Uterus (tissue), 4 donors: ENCODE measurements at places on chromosomes 16 and 17. TPM values are rescaled to one million over a fixed set of nuclear protein-coding genes. Genes with fewer than 3 reads are reported as not detected.

DNA sequence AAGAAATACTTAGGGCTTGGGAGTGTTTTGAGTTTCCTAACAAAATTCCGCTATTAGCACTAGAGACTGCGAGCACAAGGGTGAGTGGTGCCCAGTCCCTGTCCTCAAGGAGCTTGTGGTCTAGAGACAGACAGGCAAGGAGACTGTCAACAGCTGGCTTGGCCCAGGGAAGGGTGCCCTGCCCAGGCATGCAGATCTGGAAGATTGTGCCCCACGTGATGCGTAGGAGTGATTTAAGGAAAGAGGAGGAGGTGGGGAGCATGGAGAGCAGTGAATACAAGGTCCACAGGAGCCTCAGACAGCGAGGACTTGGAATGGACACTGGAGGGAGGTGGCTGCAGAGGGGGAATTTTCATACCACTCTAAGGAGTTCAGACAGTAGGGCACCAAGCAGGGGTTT lies 25.0 kb downstream of the SCPEP1 start:
- no peaks in the 10 kb centered on the region for H3K4me1 ChIP-seq
- no peak for DNase-seq
- no peak overlapping the region for H3K4me3 ChIP-seq

Gene MYADML2
- not detected for total RNA-seq

GRCh38 chr16:51747329-51747728 lies 596.3 kb upstream of the SALL1 start:
- H3K36me3 ChIP-seq: no peaks in the 10 kb centered on the region
- H3K27me3 ChIP-seq: no peaks in the 10 kb centered on the region
- DNase-seq: no peak
- H3K4me3 ChIP-seq: no peak overlapping the region
- no peak overlapping the region for H3K27ac ChIP-seq

GRCh38 chr17:75181608-75182318 lies 996 bp downstream of the SUMO2 start:
- peak overlapping the region; percentile 94 for H3K4me3 ChIP-seq
- H3K27me3 ChIP-seq: no peaks in the 10 kb centered on the region
- H3K36me3 ChIP-seq: no peaks in the 10 kb centered on the region
- no peak for DNase-seq
- H3K27ac ChIP-seq: peak overlapping the region; percentile 100

GRCh38 chr16:2487903-2488531 lies 13.1 kb downstream of the TBC1D24 start:
- no peak overlapping the region for H3K27ac ChIP-seq
- no peaks in the 10 kb centered on the region for H3K36me3 ChIP-seq
- H3K4me3 ChIP-seq: no peak overlapping the region

- peaks cover 23% of the 10 kb centered on the region for H3K4me1 ChIP-seq
- H3K27ac ChIP-seq: peak overlapping the region; percentile 98
- peak overlapping the region; percentile 57 for H3K4me3 ChIP-seq
- no peaks in the 10 kb centered on the region for H3K36me3 ChIP-seq
- no peaks in the 10 kb centered on the region for H3K27me3 ChIP-seq
These were observed 3.0 kb upstream of the CHD3 start for GRCh38 chr17:7885367-7886226.

Gene PPP1R27
- total RNA-seq: 1.6 TPM

Gene SP2
- total RNA-seq: 0.88 TPM

Gene ARL2BP
- total RNA-seq: 62.3 TPM

DNA sequence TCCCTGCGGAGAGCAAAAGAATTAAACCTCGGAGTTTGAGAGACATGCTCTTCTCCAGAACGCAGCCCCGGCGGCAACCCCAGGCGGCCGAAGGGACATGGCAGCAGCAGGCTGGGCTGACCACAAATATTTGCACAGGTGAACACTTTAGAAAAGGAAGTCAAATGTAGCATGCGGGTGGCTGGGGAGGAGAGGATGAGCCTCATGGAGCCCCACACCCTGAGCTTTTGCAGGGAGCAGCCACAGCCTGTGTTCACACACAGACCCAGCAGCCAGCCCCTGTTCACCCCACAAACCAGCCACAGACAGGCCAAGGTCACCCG lies 17.8 kb downstream of the HS3ST6 start:
- no peaks in the 10 kb centered on the region for H3K4me1 ChIP-seq
- no peak overlapping the region for H3K4me3 ChIP-seq
- no peak overlapping the region for H3K27ac ChIP-seq
- H3K36me3 ChIP-seq: no peaks in the 10 kb centered on the region
- H3K27me3 ChIP-seq: no peaks in the 10 kb centered on the region
- no peak for DNase-seq

GRCh38 chr16:19833581-19833980 lies 51.1 kb downstream of the GPRC5B start:
- no peak overlapping the region for H3K4me3 ChIP-seq
- no peaks in the 10 kb centered on the region for H3K36me3 ChIP-seq
- H3K4me1 ChIP-seq: no peaks in the 10 kb centered on the region
- DNase-seq: no peak
- H3K27me3 ChIP-seq: no peaks in the 10 kb centered on the region

- no peaks in the 10 kb centered on the region for H3K27me3 ChIP-seq
- H3K4me3 ChIP-seq: no peak overlapping the region
- no peaks in the 10 kb centered on the region for H3K4me1 ChIP-seq
- no peak for DNase-seq
- no peak overlapping the region for H3K27ac ChIP-seq
- no peaks in the 10 kb centered on the region for H3K36me3 ChIP-seq
These were observed 22.1 kb downstream of the MPRIP start for GRCh38 chr17:17064322-17064721.

GRCh38 chr16:80627108-80627507 lies 86.3 kb downstream of the DYNLRB2 start:
- no peaks in the 10 kb centered on the region for H3K27me3 ChIP-seq
- no peak for DNase-seq
- H3K4me1 ChIP-seq: no peaks in the 10 kb centered on the region
- no peaks in the 10 kb centered on the region for H3K36me3 ChIP-seq
- no peak overlapping the region for H3K4me3 ChIP-seq

Gene ETV4
- total RNA-seq: 2.1 TPM

DNA sequence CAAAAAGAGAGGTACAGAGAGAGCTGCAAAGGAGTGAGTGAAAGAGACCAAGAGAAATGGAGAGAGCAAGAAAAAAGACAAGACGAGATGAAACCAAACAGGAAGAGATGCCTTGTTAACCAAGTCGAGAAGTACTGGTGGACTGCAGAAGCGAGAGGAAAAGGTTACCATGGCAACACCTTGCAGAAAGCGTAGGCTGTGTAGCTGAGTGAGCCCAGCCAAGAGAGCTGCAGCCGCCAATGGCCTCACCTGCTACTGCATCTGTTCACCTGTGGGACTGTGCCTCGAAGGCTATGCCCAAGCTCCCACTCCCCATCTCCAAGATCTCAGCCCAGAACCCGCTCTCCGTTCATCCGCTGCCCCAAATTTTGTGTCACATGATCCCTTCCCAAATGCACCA lies 161.3 kb downstream of the SLC39A11 start:
- DNase-seq: no peak
- no peaks in the 10 kb centered on the region for H3K27me3 ChIP-seq
- no peak overlapping the region for H3K27ac ChIP-seq
- no peaks in the 10 kb centered on the region for H3K36me3 ChIP-seq
- H3K4me1 ChIP-seq: no peaks in the 10 kb centered on the region
- no peak overlapping the region for H3K4me3 ChIP-seq

Gene KCNH4
- 0.55 TPM for total RNA-seq

Gene ALOX15B
- total RNA-seq: 1.5 TPM

DNA sequence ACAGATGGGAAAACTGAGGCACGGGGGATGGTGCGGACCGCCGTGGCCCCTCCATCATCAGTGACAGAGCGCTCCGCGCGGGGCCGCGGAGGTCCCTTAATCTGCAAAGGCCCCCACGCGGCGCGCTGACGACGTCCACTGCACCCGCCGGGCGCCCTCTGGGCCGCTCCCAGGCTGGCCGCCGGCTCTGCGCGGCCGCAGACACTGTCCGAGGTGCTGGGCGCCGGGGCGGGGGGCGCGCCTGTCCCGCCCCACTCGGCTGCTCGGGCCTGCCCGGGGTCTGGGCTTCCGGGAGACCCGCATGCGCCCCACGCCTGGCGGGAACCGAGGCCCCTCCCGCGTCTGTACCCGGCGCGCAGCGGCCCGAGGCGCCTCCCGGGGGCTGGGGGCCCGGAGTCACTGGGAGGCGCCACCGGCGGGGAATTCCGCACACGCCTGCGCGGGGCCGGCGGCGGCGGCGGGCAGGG lies 550 bp upstream of the RNF213 start:
- H3K4me1 ChIP-seq: no peaks in the 10 kb centered on the region
- H3K36me3 ChIP-seq: no peaks in the 10 kb centered on the region
- peak; percentile 76 for DNase-seq
- no peaks in the 10 kb centered on the region for H3K27me3 ChIP-seq

DNA sequence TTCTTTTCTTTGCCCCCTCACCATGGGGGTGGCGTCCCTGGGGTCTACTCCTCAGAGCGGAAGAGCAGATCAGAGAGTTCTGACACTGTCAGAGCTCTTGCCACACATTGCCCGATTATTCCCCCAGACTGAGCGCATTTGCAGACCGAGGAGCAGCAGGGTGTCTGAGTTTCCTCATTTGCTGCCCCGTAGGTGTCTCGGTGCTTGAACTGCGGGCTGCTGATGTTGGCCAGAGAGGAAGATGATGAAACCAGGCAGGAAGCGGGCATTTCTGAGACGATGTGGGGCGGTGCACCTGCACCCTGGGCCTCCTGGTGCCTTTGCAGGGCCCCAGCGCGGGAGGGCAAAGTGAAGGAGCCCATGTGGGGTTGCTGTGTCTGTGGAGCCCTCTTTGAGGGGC lies 55.2 kb downstream of the ARSG start:
- no peaks in the 10 kb centered on the region for H3K36me3 ChIP-seq
- no peaks in the 10 kb centered on the region for H3K4me1 ChIP-seq
- H3K27me3 ChIP-seq: no peaks in the 10 kb centered on the region
- no peak for DNase-seq
- no peak overlapping the region for H3K27ac ChIP-seq

Gene MFAP4
- total RNA-seq: 89.9 TPM

DNA sequence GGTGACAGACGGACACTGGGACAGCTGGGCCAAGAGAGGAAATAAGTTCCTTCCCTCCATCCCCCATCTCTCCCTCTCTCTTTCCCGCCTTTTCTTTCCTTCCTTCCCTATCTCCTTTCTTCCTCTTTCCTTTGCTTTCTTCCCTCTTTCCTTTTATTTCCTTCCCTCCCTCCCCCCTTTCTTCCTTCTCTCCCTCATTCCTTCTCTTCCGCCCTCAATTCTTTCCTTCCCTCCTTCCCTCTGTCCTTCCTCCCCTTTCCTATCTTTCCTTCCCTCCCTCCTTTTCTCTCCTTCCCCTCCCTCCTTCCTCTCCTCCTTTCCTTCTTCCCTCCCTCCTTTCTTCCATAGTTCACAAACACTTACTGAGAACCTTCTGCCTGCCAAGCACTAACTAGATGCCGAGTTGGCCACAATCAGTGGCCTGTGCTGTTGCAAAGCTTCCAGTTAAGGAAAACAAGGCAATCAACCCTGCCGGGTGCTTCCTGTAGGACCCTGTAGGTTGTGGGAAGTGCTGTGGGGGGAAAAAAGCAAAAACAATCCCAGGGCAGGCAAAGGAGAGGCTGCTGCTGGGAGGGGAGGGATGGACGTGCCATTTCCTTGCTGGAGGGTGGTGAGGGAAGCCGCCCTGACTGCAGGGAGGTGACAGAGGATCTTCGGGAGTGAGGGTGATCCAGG lies 31.7 kb downstream of the ABCC6 start:
- no peak overlapping the region for H3K4me3 ChIP-seq
- no peak for DNase-seq
- H3K27ac ChIP-seq: no peak overlapping the region
- no peaks in the 10 kb centered on the region for H3K27me3 ChIP-seq
- H3K36me3 ChIP-seq: no peaks in the 10 kb centered on the region
- no peaks in the 10 kb centered on the region for H3K4me1 ChIP-seq

DNA sequence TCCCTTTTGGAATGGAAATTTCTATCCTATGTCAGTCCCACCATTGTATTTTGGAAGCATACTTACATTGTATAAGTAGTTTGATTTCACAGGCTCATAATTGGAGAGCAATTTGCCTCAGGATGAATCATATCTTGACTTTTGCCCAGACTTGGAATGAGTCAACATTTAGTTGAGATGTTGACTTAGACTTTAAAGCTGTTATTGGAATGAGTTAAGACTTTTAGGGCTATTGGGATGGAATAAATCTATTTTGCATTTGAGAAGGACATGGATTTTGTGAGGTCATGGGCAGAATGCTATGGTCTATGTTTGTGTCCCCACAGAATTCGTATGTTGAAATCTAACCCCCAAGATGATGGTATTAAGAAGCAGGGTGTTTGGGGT lies 12.2 kb upstream of the ZNF594 start:
- no peak overlapping the region for H3K4me3 ChIP-seq
- no peaks in the 10 kb centered on the region for H3K4me1 ChIP-seq
- no peak for DNase-seq
- H3K27ac ChIP-seq: no peak overlapping the region
- no peaks in the 10 kb centered on the region for H3K36me3 ChIP-seq
- no peaks in the 10 kb centered on the region for H3K27me3 ChIP-seq

Gene ADAM11
- total RNA-seq: 1.2 TPM

Gene PAGR1
- total RNA-seq: 37.3 TPM

Gene HSF5
- not detected for total RNA-seq

GRCh38 chr16:52573365-52574299 lies 26.7 kb upstream of the TOX3 start:
- H3K36me3 ChIP-seq: no peaks in the 10 kb centered on the region
- H3K4me3 ChIP-seq: no peak overlapping the region
- H3K4me1 ChIP-seq: no peaks in the 10 kb centered on the region
- no peak overlapping the region for H3K27ac ChIP-seq

Gene CHD9NB
- not detected for total RNA-seq

DNA sequence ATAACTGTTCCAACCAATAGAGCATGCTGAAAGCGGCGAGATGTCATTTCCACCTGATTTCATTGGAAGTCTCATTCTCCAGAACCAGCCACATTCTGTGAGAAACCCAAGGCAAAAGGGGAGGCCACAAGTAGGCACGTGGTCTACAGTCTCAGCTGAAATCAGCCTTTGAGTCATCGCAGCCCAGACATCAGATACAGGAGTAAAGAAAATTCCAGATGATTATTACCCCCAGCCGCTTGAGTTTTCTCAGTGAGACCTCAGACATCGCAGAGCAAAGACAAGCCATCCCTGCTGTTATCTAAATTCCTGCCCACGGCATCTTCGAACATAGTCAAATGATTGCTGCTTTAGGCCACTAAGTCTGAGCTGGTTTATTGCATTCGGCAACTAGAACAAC lies 23.1 kb downstream of the STAT3 start:
- H3K4me1 ChIP-seq: no peaks in the 10 kb centered on the region
- H3K4me3 ChIP-seq: no peak overlapping the region
- no peaks in the 10 kb centered on the region for H3K27me3 ChIP-seq
- no peak for DNase-seq

- no peak for DNase-seq
- H3K27ac ChIP-seq: no peak overlapping the region
- H3K4me3 ChIP-seq: no peak overlapping the region
- H3K36me3 ChIP-seq: no peaks in the 10 kb centered on the region
These were observed 10.5 kb downstream of the DBNDD1 start for GRCh38 chr16:90008708-90009145.

Gene UMOD
- not detected for total RNA-seq
